Cerebellar cortex (tissue), 1 donor: ENCODE measurements at places on chromosomes 13 and 19.
A peak's percentile ranks its signal among the peaks of the same experiment; 100 is the strongest.

DNA sequence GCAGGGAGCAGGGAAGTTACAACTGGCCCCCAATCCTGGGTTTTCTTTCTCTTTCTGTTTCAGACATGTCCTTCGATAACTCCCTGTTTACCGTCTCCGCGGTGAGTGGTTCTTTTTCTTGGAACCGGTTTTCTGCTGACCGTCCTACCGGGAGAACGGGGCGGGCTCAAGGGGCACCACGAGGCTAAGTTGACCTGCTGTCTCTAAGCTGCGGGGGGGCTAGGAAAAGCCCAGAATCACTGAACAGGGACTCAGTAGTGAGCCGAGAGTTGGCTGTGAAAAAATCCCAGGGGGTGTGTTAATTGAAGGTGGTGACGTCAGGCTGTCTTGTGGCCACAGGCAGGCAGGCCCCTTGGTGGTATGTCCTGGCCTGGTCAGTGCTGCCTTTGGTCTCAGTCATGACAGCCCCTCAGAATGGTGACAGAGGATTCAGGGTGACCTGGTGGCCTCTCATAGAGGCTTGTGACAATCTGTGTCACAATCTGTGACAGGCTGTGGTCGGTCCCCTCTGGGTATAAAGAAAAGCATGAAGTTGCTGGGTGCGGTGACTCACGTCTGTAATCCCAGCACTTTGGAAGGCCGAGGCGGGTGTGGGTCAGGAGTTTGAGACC, 8.1 kb upstream of the CARM1 start:
- no peak for DNase-seq

DNA sequence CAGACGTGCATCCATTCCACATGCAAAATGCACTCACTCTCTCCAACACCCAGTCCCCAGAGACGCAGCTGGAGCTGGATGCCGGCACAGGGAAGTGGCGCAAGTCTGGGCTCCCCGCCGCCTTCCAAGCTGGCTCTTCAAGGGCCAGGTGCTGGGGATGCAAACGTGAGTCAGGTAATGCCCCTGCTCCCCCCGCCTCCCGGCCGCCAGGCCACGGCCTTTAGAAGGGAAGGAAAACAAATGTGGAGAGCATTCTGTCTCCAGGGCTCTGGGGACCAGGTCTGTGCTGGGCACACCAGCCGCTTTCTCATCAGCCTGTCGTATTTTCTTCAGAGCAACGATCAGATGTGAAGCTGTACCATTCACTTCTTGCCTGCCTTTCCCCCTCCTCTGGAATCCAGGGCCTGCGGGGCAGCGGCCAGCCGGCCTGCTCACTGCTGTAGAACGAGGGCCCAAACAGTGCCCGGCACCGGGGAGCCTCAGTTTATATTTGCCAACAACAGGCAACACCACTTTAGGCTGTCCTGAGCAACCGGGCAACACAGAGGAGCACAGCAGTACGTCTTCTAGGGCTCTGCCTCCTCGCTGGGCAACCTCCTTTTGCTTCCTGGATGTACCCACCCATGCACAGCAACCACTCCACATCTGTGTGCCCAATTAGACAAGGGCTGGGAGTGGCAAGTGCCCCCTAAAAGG, 3.8 kb downstream of the RAB20 start:
- no peak for DNase-seq

- no peak for DNase-seq
These were observed 249.5 kb downstream of the DNAJC15 start for GRCh38 chr13:43272851-43273250.

GRCh38 chr19:17431417-17431816, 11.6 kb downstream of the MVB12A start:
- DNase-seq = no peak

GRCh38 chr13:105083992-105084391, 1451.5 kb downstream of the EFNB2 start:
- DNase-seq = peak; percentile 3

- no peak for DNase-seq
These were observed 3.8 kb downstream of the MZF1 start for GRCh38 chr19:58569191-58569942.

GRCh38 chr13:24225930-24226329, 65.4 kb downstream of the SPATA13 start:
- no peak for DNase-seq

GRCh38 chr19:1350867-1351266, 32.8 kb upstream of the NDUFS7 start:
- DNase-seq = no peak

DNA sequence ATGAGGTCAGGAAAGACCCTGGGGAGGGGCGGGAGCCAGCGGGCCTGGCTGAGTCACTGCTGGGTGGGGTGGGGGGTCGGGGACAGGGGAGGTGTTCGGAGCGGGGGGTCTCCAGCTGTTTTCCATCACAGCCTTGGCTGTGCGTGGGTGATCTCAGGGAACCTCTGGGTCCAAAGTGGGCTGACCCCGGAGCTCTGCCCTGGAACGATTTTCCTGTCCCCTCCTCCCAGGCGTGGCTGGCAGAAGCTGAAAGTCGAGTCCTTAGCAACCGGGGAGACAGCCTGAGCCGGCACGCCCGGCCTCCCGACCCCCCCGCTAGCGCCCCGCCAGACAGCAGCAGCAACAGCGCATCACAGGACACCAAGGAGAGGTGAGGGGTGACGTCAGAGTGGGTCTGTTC, 10.6 kb downstream of the TRIP10 start:
- DNase-seq = no peak

DNA sequence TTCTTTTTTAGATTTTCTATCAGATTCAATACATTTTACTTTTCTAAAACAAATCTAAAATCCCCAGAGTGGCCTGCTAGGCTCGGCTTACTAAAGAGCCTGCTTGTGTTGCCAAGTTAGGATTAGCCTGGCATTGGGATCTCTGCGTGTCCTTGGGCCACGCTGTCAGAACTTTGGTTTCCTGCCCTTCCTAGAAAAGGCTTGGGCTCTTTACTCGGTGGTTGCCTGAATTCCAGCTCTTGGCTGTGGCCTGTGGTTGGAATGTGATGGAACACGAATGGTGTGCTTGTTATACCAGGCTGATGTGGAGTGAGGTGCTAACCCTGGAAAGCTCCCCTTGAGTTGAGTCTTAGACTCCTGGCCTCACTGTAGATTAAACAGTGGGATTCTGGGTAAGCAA, 8.5 kb downstream of the SPATA13 start:
- no peak for DNase-seq

DNA sequence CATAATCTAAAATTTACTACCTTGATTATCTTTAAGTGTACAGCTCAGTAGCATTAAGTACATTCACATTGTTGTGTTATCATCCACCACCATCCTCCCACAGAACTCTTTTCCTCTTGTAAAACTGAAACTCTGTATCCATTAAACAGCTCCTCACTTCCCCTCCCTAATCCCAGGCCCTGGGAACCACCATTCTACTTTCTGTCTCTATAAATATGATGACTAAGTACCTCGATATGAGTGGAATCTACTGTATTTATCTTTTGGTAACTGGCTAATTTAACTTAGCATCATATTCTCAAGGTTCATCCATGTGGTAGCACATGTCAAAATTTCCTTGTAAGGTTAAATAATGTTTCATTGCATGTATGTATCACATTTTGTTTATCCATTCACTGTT, 49.0 kb upstream of the POMP start:
- no peak for DNase-seq

- no peak for DNase-seq
These were observed 2.4 kb upstream of the ZNF616 start for GRCh38 chr19:52142001-52142595.

DNA sequence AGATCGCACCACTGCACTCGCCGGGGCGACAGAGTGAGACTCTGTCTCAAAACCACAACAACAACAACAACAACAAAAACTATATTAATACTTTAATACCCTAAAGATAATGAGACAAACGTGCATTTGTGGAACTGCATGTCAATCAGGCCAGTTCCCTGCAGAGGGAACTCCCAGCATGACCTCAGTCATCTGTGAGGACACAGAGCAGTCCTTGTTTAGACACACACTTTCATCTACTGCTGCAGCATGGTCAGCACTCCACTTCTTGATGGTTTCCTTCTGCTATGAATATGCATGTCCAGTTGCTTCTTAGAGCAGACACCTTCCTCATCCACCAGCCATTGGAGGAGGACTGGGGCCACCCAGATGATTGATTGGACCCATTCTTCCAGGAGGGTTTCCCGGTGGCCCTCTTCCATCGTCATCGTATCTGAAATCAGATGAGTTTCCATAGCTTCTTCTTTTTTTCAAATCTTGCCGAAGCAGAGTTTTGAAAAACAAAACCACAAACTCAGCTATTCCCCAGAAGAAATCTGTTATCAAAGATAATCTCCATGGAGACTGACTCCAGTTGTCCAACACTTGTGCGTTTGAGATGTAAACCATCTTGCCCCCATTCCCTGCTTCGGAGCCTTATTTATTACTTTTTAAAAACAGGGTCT, 26.5 kb downstream of the ZNF607 start:
- DNase-seq = no peak

GRCh38 chr19:38076337-38076736, 147.7 kb downstream of the DPF1 start:
- DNase-seq = no peak

DNA sequence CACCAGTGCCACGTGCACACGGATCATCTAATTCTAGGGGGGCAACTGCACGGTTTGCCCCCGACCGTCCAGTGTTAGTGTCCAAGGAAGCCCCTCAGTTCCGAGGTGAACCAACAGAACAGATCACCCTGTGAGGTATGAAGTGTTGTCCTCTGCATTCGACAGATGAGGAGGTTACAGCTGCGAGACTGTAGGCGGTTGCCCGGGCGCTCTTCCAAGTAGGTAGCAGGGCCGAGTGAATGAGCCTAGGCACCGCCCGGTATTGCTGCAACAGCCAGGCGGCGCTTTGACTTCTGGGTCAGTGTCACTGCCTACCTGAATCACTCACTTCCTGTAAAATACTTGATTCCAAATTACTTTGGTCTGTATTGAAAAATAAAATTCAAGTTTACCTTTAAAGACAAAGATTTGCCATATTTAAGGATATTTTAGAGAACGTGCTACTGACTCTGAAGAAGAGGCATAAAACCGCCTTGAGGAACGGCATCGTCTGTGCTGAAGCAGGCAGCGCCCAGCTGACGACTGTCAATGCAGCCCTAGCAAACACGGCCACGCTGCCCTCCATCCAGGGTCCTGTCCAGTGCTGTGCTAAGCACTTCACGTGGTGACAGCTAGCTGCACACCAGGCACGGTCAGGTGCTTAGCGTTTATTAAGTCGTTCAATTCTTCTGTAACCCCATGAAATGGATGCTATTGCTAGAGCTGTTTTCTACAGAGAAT, 19.3 kb upstream of the RASA3 start:
- DNase-seq = no peak

DNA sequence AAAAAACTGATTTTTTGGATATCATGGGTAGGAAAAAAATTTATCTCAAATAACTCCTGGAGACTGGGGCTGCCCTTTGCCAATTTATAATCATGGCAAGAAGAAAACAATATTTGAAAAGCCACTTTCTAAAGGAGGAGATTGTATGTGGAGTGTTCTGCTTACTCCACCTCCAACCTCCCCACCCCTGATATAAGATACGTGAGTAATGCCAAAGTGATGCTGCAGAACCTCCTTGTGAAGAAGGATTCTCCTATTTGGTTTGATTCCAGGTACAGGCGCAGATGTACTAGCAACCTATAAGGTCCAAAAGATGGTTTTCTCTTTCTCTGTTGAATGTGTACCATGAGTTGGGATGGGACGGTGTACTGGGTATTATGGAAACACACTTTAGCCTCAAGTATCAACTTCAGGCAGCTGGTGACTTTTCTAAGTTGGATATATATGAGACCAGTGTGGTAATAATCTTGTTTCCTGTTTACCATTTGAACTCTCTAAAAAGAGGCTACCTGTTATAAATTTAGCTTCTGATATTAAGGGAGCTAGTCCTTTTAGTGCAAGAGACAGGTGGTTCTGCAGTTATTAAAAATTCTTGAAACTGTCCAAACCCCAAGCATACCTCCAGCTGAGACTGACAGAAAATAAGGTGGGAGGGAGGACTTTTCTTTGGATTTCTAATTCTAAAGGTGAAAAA, 724.0 kb upstream of the MIR17HG start:
- no peak for DNase-seq

DNA sequence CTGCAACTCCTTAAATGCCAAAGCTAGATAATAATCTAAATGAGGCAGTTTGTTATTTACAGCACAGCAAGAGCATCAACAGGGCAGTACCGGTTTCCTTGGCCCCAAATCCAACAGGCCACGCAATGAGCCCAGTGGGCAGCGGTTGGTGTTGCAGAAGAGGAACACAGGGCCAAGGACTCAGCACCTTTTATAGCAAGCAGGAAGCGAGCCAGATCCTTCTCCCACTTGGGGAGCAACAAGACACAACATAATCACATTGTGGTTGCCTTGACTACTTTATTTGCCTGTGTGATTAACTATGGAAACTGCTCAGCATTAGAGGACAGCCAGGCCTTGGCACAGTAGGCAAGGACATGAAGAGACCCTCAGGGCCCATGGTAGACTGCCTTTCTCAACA, 67.1 kb upstream of the HTR2A start:
- no peak for DNase-seq

DNA sequence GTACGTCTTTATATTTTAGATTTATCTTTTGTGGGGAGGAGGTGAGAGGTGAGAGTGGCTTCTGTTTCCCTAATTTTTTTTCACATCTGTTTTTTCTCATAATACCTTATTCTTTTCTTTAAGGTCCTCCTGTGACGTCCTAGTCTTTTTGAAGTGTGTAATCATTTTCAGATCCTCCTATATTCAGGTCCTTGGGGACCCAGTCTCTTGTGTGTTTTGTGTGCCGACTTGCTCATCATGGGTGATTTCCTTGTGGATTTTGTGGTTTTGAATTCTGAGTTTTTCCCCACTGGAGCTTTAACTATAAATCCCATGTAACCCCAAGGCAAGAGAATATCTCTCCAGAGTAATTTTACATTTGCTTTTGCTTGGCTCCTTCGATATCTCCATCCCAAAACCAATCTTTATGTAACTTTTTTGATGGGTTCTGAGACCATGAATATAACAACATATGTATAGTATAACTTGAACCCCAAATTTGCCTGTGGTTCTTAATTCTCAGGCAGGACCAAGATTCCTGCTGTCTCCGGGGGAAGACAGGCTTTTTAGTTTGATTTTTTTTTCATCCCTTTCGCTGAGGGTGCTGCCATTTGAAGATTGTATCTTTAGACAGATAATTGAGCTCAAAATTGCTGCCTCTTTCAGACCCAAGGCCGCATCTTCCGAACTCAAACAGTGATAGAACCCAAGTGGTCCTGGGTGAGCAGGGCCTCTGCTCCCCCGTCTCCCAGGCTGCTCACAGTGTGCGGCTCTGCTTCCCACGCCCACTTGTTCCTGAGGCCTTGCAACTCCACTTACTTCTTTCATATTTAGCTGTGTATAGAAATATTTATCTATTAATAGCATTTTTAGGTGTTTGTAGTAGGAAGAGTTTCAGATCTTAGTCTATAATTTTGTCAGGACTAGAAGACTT, 59.1 kb upstream of the GPR183 start:
- no peak for DNase-seq

- DNase-seq = no peak
These were observed 764.9 kb upstream of the SLITRK5 start for GRCh38 chr13:86906127-86906874.

DNA sequence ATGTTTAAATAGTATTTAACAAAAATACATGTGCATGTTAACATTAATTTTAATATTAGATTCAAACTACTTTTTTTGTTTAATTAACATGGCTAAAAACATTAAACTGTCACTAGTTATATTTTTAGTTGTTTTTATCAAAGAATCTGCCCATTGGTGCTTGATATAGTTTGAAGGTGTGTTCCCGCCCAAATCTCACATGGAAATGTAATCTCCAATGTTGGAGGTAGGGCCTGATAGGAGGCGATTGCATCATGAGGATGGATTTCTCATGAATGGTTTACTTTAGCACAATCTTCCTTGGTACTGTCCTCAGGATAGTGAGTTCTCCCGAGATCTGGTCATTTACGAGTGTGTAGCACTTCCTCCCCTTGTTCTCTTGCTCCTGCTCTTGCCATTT, 2459.4 kb downstream of the PCDH9 start:
- DNase-seq = no peak
